ENCODE measurements at places on chromosomes 6 and 20.

GRCh38 chr6:158774717-158775449 is 44.3 kb downstream of the EZR start:
- no peak for DNase-seq

DNA sequence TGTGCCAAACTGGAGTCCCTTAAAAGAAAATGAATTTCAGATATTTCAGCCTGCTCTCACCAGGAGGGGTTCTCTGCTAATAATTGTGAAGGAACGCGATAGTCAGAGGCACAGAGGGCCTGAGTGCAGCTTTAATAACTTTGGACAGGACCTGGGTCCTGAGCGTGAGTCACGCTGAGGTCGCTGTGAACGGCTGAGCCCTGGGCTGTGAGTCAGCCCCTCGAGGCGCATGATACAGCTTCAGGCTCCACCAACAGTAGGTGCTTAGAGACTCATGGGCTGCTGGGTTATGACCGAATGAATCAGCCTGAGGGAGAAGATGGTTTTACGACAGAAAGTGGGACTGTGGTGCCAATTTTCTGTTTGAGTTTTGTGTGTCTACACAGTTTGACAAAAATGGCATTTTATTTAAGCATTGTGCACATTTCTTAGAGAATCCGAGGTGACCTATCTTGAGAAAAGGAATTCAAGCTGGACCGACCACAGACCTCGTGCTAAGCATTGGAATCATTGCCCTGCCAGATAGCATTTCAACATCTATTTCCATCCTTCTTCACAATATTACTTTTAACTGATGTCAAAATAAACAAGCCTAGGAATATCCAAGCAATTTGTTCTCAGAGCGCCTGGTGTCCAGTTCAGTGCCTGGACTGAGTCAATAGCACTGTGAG is 183.0 kb downstream of the THBS2 start:
- peak; percentile 99 for DNase-seq

DNA sequence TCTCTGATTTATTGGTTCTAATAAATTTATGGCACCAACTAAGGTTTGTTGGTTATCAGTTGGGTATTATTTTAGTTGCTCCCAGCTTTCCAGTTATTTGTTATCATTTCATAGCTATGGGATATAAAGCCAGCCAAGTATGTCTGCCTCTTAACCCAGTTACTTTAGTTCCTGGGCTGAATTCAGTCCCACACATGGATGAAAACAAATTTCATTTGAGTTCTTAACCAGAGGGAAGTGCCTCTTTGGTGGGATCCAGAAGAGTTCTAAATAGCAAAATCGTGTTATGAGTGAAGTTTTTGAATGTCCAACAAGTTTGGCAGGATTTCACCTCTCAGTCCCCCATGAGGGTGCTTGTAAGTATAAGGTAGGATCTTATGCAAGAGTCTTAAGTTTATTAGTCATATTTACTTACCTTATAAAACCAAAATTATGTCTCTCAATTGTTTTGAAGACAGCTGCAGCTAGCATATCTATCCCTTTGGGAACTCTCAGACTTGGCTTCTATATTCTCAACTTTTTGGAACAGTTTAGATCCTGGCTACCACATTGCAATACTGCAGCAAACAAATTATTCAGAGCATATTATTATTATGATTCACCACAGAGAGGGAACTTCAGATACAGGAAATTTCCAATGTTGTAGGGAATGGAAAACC is 683.6 kb downstream of the BCKDHB start:
- no peak for DNase-seq

- DNase-seq: no peak
Observed at GRCh38 chr20:25324412-25324811, 66.2 kb downstream of the ABHD12 start.

GRCh38 chr6:75204217-75204958 is 1.5 kb downstream of the COL12A1 start:
- peak; percentile 76 for DNase-seq

DNA sequence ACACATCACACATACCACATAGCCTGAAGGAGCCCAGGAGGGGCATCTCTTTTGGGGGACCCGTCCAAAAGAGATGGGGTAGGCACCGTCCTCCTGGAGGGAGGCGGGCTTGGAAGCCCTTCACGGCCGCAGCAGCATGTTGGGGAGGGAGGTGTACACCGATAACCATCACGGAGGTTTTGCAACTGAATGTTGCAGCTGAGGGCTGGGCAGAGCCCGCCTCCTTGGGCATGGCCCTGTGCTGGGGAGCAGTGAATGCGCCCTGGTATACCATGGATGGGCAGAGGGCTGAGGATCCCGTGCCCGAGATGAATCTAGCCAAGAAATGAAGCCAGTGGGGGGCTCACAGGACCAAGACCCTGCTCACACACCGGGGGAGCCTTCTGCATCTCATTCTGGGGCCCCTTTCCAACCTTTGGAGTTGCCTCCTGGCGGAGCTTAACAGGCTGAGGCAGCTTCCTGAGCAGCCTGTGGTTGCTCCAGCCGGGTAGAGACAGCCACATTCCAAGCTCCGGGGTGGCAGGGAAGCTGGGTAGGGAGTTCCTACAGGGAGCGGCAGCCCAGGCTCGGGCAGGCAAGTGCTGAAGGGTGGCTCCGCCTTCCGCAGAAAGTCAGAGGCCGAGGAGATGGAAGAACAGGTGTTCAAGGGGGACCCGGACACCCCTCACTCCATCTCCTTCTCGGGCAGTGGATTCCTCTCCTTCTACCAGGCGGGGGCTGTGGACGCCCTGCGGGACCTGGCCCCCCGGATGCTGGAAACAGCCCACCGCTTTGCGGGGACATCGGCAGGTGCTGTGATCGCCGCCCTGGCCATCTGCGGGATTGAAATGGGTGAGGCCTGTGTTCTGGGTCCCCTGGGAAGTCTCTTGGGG is at the start of gene PNPLA1:
Gene PNPLA1, plus strand, starts transcription at position 227 of the 872 bp plus-strand sequence. Its CDS starts 400 bp downstream, at position 627.
- DNase-seq: no peak

- DNase-seq: no peak
Observed at GRCh38 chr6:21764989-21765388, 171.4 kb downstream of the SOX4 start.

DNA sequence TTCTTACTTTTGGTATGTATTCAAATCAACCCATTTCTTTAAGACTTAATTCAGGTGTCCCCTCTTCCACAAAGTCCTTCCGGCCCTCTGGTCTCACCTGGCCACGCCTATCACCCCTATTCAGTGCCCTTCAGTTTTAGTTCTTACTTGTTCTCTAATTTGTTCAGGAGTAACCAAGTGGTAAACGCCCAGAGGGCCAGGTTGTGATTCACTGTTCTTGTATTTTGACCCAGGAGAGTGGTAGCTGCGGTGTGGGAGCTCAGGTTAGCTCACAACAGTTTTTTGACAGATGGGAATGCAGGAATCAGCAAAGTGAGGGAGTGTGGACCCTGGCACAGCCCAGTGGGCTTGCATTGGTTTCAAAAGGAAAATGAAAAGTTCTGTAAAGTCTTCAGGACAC is 81.7 kb upstream of the RIPOR2 start:
- no peak for DNase-seq

- DNase-seq: no peak
Observed at GRCh38 chr6:109693111-109693510, 2.0 kb downstream of the FIG4 start.

- DNase-seq: peak; percentile 29
Observed at GRCh38 chr6:158605266-158605878, 39.2 kb downstream of the DYNLT1 start.

DNA sequence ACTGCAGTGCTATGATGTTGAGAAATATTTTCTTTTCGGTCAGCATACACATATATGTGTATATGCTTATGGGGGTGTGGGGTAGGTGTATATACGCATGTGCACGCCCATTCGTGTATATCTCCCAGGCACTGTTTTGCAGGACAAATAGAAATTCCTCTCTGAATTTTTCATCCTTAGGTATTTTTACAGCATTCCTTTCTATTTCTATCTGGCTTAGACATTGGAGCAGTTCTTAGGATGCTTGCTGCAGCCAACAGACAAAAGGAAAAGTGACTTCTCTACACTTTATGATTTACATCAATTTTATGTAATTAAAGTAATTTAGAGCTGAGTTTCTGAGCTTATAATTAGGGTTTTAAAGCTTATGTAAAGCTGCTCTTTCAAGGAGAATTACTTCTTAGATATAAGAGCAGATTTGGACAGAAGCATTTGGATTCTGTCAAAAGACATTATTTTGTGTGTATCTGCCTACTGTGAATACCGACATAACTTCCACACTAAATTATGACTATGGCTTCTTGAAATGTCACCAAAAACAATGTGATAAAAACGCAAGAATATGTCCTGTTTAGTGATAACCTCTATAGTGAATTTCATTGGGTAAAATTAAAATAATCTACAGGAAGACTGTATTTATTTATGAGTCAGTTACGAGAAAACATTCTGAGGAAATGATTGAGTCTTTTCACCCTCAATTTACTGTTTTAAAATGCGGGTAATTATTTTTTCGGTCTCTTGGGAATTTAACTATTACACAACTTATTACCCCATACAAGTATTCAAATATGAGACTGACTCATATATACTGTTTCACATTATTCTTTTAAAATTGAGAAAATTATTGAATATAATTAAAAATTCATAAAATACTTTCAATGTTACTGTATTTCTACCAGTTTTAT is 21.3 kb upstream of the CEP43 start:
- no peak for DNase-seq

DNA sequence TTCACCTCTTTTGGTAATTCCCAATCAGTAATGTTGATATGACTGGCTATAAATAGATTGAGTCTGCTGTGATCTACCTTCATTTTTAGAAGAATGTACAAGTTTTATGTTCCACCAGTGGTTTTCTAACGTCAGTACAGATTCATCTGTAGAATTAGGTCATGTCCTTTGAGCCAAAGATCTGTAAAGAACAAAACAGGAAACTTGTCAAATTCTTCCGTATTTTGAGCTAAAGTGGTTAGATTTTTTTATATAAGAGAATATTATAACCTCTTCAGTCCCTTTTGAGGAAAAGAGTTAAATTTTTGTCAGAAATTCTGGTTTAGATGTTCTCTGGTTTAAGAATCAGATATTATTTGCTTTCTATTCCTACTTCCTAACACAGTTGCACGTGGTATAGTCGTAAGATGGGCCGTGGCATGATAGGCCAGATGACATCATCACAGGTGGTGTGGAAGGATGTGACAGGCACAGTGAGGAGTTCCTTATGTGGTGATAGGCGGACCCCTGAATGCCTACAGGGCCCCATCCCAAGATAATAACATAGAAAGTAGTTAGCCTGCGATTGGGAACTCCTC is 62.3 kb downstream of the SNX9 start:
- DNase-seq: no peak

GRCh38 chr20:51888291-51888690 is 86.0 kb upstream of the SALL4 start:
- DNase-seq: no peak

GRCh38 chr6:37417393-37417792 is 15.6 kb upstream of the CMTR1 start:
- no peak for DNase-seq

- no peak for DNase-seq
Observed at GRCh38 chr6:135324531-135324930, 143.4 kb downstream of the MYB start.

GRCh38 chr20:16864963-16865362 is 116.8 kb downstream of the OTOR start:
- DNase-seq: no peak

DNA sequence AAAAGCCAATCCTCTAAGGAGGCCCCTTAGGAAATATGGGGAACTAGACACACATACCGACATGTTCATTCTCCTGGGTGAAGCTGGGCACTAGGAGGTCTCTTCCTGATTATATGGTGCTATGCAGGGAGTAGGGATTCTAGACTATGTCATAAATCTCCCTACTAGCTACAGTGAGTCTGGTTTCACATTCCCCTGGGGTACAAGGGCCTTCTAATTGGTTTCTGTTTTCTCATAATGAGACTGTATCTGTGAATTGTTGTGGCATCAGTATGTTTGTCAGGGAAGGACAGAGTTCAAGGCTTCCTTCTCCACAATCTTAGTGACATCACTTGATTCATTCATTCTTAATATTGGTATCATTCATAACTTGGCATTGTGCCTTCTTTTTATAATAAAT is 103.5 kb downstream of the TINAG start:
- DNase-seq: no peak

- no peak for DNase-seq
Observed at GRCh38 chr20:44336086-44336485, 757 bp upstream of the R3HDML start.

DNA sequence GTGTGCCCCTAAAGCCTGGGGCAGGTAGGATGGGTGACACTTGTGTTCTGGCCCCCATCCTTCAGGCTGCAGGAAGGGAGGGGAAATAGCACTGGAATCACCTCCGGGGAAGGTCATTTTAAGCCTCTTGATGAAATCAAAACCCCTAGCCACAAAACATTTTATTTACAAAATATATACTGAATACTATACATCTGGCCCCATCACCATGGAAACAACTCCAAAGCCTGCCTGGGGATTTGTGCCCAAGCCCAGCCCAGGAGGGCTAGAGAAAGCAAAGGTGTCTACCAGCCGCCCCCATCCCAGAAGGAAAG is 2.6 kb downstream of the SMIM29 start:
- DNase-seq: no peak

- no peak for DNase-seq
Observed at GRCh38 chr6:23200946-23201345, 631.6 kb downstream of the HDGFL1 start.

GRCh38 chr6:118528129-118528528 is 20.0 kb upstream of the PLN start:
- DNase-seq: no peak

DNA sequence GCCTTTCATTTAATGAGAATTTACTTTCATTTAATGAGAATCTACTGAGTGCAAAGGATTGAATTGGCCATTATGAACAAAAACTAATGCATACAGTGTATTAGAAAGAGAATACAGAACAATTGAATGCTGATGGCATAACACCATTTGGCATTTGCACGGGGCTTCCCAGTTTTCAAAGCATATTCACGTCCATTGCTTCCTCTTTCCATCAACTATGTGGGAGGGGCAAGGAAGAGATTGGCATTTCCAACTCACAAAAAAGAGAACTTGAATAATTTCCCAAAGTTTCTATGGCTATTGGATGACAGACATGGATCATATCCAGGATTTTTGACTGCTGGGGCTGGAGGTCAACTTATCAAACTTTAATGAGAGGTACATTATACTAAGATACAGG is 23.2 kb upstream of the ARG1 start:
- no peak for DNase-seq

DNA sequence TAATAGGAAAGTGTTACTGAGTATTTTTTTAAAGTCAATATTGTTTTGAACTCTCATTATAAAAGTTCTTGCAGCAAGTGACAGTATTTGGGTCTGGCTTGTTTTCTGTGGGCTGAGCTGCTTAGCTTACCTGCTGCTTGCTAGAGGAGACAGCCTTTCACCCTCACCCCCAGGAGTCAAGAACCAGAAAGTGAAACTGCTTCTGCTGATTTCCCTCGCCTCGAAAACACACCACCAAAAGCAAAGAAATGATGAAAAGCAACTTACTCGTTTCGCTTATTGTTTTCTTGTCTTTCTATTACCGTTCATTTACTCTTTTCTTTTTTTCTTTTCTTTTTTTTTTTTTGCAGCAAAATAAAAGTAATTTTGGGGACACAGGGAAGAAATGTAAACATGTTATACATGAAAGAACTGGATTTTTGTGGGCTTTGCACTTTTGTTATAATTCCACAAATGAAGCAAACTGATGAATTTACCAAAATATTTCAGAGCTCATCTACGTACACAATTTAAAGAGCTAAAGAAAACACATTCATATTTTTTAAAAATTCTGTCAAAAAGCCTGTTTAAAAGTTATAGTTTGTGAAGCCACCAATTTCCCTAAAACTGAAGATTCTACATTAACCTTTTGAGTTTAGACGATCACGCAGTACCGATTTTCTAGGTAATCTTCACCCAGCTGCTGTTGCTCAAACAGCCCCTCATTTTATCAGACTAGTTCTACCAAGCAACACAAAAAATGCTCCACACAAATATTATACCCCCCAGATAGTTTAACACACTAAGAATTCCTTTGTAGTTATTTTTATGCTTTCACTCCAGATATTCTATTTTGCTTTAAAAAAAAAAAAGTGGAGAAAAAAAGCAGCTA is 1.7 kb downstream of the SCML4 start:
- no peak for DNase-seq
